ENCODE measurements at places on chromosomes 12 and 14.

DNA sequence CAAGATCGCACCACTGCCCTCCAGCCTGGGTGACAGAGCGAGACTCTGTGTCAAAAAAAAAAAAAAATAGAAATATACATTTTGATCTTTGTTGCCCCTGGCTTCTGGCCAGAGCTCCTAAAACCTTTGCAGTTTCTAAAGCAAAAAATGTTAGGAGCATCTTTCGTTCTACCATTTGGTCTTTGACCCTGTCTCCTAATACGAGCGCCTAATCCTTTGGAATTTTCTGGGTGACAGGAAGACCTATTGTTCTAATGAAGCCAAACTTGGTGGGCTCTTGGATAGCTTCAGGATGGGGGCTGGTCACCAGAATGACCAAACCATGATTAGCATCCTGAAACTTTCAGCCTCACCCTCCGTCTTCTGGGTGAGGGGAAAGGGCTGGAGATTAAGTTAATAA is 32.3 kb upstream of the CLIP1 start:
- DNase-seq: no peak

DNA sequence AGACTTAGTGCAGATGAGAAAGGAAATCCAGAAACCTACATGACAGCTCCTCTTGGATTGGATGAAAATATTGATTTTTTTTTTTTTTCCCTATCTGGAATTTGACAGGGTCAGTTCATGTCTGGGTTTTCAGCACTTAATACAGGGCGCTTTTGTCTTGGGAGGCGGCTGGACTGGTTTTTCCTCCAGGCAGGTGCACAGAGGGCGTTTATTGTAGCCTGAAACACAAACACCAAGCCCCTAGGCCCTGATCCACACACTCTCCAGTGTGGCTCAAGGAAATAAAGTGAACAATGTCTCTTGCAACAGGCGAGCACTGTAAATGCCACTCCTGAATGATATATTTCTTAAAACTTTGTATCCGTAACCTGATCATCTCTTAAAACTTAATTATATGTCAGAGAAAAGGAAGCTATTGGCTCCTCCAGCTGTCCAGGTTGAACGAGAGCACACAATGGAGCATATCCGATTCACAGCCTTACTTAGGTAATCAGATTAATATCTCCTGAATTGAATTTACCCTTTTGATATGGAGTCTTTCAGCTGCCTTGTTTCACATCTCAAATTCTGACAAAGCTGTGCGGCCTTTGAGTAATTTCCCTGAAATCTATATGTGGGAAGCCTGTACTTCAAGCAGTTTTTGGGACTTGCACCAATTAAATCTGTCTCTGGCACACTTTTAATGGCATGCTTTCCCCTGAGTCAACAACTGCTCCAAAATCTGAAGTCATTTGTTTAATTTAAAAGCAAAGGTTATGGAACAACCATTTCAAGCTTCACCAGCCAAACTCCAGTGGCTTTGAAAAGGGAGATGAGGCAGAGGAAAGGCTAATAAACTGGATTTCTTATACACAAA is 485.7 kb downstream of the ZFP36L1 start:
- no peak for DNase-seq

DNA sequence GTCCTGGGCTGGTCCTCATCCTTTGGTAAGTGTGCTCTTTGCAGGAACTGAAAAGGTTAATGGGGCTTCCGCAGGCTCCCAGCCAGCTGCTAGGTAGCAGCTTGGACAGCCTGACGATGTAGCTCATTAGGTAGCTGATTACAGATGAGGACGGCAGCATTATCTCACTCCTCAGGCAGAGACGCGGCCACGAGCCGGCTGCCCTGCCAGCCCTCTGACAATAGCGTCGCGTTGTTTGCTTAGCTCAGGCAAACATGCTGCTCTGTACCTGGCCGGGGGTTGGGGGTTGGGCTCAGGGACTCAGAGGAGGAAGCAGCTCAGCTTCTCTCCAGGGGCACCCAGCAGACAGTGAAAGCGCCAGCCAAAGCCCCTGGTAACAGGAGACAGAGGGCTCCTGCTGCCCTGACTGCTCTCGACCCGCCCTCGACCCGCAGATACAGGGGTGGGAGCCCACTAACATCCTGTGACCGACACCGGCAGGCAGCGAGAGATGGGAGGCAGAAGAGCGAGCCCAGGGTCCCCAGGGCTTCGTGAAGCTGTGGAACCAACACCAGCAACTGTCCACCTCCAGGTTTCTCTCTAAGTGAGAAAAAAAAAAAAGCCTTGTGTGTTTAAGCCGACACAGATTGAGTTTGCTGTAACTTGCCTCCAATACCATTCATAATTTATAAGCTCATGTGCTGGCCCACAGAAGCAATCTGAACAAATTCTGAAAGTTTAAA is 53.4 kb upstream of the DLK1 start:
- DNase-seq: no peak

GRCh38 chr12:74647256-74647655 is 109.6 kb downstream of the ATXN7L3B start:
- DNase-seq: no peak

DNA sequence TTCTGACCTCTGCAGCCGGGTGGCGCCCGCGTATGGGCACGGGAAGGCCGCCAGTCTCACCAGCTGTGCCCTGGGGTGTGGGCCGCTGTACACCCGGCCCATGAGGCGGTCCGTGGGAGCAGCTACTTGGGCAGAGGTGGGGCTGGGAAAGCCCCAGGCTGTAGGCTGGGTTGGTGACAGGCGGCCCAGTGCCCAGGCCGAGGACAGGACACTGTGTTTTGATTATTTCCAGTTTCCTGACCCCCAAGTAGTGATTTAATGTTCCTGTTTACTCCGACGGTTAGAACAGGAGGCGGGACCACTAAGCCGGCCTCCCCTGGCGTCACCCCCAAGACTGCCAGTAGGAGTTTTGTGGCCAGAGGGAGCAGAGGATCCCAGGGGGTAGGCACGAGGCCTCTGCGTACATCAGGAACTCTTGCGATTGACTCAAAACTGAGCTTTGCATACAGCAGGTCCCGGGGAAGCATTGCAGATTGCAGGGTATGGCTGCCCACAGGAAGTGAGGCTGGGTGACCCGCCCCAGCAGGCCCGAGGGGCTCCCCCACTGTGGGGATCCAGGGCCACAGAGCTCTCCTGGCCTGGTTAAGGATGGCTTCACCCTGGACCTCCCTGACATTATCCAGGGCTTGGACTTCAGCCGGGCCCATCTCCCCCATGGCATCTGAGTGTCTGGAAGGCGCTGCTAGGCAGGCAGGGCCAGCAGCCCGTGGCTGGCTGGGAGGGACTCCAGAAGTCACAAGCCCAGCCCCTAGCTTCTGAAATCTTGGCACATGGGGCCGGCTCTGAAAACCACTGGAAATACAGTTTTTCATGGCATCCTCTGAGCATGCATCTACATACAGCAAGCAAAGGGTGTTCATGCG is 42.5 kb upstream of the DIO3 start:
- no peak for DNase-seq

DNA sequence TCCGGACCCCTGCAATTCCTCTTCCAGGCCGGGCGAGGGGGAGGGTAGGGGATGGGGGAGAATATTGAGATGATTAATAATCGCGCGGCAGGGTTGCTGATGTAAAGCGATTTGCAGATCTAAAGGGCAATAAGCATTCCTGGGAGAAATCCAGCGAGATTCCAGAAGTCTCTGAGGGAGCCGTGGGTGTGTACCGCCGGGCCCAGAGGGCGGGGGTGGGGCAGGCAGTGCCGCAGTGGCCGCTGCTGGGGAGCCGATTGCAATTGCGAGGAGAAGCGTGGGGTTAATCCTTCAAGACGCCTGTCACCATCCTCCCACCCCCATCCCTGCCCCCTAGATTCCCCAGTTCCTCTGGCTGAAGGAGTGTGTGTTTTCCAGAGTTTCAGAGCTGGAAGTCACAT is 16.4 kb downstream of the FOS start:
- peak; percentile 50 for DNase-seq

DNA sequence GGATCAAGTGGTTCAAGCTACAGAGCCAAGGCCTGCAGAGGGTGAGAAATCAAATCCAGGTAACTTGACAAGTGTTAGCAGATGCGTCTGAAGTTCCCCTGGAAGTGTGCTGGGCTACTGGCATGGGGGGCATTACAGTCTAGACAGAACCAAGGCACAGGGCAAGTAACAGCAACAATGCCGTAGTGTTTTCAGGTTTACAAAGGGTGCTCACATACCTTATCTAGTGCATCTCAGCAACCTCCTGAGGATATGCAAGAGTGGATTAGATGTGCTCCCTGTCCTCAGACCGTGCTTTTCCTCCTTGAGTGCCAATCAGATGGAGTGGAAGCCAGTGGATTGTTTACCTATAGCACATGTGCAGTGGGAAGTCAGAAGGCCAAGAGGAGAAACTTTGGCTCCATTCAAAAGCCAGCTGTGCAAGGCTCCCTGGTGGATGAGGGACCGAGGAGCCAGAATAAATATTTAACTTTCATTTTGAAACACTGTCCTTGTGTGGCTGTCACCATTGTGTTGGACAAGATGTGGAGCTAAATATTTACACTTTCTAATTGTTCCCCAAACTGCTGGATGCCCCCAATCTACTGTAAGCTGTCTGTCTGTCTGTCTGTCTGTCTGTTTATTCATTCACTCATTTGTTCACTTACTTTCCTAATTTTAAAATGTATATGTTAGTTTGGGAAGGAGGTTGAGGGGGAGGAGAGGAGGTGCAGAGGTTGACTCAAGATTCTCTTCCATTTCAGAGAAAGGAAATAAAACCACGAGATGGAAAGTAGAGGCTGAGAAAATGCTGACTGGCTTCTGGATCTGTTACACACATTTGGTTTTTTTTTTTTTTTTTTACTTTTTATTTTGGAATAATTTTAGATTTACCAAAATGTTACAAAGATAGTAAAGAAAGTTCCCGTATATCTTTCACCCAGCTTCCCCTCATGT is 184.0 kb upstream of the PARP11 start:
- no peak for DNase-seq

DNA sequence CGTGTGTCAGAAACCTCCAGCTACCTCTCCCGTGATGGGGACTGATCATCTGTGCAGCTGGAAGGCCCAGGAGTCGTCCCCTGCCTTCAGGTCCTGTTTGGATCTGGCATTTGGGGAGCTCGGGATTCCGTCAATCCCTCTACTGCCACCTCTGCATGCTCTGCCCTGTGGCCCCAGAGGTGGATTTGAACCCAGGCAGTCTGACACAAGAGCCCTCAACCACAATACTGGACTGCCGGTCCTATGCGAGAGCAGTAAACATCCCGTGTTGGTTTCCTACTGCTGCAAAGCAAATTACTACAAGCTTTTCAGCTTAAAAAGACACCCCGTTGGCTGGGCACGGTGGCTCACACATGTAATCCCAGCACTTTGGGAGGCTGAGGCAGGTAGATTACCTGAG is 121.9 kb upstream of the FKBP4 start:
- no peak for DNase-seq

DNA sequence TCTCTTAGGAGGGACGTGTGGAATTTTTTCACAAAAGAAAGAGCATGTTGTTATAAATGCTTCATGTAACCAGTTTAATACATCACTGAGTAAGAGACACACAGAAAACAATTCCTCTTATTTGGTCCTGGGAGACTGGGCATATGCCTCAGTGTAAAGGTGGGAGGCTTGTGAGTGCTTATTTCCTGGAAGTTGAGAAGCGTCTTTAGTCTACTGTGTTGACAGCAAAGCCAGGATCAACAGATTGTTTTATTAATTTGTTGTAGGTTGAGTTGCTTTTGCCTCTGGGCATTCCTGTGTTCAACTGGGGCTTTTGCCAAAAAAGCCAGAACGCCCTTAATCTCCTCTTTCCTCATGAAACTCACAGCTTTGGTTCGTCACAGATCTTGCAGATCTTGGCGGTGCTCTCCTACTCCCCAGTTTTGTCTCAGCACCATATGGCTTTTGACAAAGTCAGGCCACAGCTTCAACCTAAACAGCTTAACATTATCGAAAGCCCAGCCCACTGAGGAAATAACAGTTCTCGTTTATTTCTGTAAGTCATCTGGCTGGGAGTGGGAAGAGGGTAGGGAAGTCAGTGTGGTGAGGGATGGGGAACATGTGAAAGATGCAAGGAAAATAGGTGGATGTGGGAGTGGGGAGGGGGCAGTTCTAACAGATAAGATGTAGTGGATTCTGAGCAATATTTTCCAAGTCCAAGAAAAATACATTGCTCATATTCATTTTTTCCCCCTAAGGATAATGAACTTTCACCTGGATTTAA is 227.2 kb downstream of the DACT1 start:
- no peak for DNase-seq

DNA sequence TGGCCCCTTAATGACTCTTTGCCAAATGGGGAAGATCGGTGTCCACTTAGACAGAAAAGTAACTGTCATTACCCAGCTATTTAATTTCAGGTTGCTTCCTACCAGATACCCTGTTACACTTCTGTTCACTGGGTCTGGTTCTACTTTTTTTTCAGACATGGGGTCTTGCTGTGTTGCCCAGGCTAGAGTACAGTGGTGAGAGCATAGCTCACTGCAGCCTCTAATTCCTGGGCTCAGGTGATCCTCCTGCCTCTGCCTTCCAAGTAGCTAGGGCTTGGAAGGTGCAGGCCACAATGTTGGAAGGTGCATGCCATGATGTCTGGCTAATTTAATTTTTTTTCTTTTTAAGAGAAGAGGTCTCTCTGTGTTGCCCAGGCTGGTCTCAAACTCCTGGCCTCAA is 147.0 kb upstream of the ARHGAP5 start:
- DNase-seq: no peak

GRCh38 chr12:118773956-118774723 is 207.2 kb upstream of the SRRM4 start:
- no peak for DNase-seq

DNA sequence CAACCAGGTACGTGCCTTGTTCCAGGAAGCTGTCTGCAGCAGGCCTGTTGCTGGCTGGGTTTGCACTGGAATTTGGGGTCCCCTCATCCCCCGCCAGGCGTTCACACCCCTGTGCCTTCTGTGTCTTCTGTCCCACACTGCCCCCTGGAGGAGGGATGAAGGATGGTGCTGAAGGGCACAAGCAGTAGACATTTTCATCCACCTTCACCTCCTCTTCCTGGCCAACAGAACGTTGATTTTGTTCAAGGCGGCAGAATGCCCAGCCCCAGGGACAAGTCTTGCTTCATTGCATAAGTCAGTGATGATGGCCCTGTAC is 122.1 kb downstream of the CALM1 start:
- peak; percentile 45 for DNase-seq

- DNase-seq: no peak
These were observed 21.9 kb downstream of the JDP2 start for GRCh38 chr14:75449696-75450095.

- DNase-seq: peak; percentile 41
These were observed 821 bp downstream of the TMEM106C start for GRCh38 chr12:47964106-47964728.

DNA sequence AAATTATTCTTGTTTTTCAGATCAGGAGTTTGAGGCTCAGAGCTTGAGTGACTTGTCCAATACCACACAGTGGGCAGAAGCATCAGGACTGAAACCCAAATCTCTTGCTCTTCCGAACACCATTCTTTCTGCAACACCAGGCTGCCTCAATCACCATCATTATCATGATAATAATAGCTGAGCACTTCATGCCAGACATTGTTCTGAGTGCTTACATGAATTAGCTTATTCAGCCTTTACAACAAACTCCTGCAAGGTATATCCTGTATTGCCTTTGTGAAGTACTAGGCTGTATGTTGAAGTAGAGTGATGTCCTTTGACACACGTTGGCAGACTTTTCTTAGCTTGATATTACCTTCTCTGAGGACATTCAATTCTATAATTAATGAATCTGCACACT is 257.4 kb upstream of the ATP2B1 start:
- no peak for DNase-seq
